ENCODE measurements at places on chromosomes 2 and 18.

DNA sequence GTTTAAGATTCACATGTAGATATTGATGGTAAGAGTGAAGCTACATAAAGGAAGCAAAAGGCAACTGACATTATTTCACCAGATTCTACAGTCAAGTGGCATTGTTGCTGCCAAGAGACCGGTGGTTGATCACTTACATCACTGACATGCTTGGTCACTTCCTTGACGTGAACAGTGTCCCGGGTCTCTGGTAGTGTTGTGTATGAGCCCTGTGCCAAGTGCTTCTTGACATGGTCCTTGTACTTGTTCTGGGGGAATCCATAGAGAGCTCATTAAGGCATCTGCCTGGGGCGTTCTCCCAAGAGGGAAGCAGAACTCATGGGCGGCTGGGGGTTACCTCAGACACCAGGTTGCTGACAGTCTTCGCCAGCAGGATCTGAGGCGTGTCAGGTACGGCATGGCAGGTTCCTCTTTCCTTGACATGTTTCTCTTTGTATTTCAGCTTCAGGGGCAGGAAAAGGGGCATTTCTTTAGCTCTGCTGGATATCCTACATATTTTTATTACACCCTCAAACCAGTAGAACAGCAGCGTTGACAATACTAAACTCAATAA lies 116.2 kb downstream of the RIF1 start:
- DNase-seq: no peak

DNA sequence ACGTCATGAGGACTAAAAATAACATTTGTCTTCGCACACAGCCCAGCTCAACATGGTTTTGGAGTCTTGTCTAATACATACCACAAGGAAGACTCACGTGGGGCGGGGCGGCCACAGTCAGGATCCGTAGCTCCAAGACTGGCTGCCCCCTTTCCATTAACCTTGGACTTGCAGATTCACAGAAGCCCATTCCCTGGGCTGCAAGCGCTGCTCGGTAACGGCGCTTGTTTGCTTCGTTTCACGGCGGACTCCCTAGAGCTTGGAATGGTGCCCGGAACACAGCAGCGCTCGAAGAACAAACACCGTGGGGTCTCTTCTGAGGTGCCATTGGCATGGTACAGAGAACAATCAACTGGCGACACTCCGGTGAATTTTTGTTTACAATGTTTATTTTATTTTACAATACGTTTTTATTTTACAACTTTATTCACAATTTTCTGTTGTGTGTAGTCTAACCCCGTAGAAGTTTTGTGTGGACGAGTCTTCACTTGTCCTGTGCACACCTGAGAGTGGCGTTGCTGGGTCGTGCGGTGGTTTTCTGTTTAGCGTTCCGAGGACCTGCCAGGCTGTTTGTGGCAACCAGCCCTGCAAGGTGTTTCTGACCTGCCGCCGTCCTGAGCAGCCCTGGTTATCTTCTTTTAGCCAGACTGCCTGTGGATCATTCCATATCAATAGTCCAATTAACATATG lies 126.5 kb downstream of the GALR1 start:
- no peak for DNase-seq

DNA sequence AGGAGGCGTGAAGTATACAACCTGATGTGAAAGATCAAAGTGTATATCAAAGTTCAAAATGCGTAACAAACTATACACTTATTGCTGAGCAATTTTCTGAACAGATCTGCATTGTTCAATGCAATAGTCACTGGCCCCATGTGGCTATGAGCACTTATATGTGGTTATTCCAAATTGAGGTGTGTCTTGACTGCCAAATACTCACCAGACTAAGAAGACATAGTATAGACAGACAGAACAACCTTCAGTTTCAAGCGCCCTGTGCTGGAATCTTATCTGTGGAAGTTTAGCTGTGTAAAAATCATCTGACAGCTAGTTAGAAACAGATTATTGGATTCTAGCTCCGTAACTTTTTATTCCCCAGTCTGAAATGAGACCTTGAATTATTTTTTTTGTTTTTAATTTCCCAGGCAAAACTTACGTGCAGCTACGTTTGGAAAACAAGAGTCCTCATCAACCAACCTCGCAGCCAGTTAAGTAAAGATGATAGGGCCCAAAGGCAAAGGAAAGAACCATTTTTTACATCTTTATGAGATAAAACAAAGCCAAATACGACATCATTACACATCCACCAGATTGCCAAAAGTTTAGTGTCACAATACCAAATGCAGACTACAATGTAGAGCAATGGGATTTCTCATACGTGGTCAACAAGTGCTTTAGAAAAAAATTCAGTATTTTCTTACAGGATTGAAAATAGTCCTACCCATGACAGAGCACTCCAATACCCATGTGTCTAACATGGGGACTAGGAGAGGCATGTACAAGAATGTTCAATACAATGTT lies 37.2 kb downstream of the MBOAT2 start:
- no peak for DNase-seq

DNA sequence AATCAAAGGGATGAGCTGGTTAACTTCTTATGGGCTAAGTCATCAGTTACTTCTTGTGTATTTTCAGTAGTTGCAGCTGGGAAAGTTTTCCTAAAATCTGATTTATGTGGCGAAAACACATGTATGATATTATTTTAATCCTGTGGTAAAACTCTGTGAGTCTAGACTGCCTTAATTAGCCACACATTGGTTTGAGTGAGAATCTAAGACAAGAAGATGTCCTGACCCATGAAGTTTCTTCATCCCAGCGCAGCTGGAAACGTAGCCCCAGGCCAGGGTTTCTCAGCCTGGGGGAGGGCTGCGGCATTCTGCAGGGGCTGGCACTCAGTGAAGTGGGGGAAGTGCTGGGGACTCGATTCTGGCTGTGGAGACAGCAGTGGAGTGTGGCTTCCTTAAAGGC lies 44.7 kb upstream of the INHBB start:
- DNase-seq: no peak

GRCh38 chr18:57502624-57503023 lies 67.5 kb downstream of the ONECUT2 start:
- no peak for DNase-seq

GRCh38 chr2:11773747-11774525 lies 27.5 kb downstream of the LPIN1 start:
- no peak for DNase-seq

DNA sequence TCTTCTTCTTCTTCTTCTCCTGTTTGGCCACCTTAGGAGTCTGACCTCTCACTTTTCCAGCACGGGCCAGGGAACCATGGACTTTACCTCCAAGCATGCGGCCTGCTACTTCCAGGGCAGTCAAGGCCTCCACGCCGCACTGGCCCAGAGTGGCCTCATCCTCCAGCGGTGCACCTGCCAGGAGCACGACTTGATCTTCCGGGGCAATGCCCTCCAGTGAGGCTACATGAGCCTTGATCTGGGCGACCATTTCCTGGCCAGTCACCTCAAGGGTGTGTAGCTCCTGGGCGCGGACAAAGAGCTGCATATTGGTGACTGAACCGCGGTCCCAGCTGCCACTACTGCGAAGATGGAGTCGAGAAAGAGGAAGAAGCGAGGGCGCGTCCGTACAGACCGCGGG lies 67.1 kb downstream of the DIPK1C start:
- DNase-seq: no peak

DNA sequence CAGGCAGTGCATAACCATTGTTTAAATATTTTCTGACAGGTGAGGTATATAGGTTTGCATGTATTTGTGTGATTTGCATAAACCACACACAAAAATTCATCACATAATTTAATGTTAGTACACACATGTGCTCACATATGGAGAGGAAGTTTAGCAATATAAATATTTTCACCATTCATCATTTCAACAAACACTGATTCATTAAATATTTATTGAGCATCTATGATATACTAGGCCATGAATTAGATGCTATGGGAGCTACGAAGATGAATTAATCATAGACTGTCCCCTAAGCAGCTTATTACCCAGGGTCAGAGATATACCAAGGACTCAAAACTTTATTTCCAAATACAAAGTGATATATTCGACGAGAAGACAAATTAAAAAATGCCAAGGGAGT lies 311.6 kb upstream of the PIK3C3 start:
- no peak for DNase-seq

DNA sequence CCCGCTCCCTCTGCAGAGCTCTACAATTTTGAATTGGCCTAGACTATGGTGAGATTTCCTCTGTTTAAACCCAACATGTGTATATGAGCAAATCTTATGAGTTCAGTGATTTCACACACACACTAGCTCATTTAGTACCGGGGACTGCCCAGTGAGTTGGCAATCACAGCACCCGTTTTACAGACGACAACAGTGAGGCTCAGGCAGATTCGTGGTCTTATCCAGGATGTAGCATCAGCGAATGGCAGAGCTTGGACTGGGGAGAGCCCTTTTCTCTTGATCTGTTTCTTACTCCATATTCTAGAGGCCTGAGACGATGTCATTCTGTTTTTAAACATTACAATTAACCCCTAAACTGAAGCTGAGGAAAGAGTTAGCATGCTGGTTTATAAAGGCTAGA lies 419.9 kb downstream of the NBAS start:
- no peak for DNase-seq

- DNase-seq: no peak
These were observed 67.4 kb upstream of the PNPT1 start for GRCh38 chr2:55761024-55761423.

DNA sequence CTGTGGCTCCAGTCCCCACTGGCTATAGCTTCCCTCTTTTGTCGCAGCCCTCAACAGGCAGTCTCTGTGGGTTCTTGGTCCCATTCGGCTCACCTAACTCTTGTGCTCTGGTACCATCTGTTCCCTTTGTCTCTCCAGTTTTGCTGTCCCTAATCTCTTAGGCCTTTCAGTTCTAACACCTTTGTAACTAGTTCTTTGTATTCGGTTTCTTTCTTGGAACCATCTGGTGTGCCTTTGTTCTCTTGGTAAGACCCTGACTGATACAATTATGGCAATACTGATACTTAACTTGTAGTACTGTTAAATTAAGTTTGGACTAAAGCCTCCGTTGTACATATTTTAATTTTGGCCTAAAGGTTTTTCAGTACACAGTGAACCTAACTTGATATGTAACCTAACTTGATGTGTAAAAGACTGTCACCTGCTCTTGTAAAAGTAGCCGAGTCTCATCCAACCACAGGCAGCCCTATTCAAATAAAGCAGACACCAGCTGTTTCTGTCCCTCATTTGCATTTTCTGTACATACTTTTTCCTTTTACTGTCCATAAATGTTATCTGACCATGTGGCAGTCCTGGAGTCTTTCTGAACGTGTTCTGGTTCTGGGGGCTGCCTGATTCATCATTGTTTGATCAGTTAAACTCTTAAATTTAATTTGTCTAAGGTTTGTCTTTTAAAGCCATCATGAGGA lies 4.8 kb upstream of the MRPL44 start:
- no peak for DNase-seq

DNA sequence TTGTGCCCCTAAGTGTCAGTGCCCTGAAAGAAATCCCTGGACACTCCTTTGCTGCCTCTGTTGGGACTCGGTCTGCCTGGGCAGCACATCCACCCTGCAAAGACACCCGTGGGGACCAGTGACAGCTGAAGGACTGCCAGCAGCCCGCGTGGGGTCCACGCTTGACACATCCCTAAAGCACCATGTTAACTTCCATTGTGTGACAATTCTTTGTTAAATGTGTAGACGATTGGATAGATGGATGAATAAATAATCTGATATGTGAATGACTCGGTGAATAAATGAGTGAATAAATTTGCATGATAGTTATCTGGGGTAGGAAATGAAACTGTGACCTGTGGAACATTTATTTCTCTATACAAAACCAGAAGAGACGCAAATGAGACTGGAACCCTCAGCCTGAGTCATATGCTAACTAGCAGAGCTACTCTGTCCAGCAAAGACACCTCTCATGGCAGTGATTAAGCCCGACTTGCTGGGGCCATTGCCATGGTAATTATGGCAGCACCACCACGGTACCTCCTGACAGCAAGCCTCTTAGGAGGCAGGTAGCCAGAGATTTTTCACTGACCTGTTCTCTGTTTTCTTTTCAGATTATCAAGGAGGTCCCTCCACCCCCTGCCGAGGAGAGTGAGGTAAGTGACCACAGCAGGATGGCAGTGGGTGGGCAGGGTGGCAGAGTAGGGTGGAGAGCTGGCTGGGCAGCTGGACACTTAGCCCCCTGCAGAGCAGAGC lies 156.8 kb downstream of the ANTXR1 start:
- no peak for DNase-seq

GRCh38 chr2:96788442-96789244 lies 27.4 kb upstream of the CNNM3 start:
- no peak for DNase-seq

DNA sequence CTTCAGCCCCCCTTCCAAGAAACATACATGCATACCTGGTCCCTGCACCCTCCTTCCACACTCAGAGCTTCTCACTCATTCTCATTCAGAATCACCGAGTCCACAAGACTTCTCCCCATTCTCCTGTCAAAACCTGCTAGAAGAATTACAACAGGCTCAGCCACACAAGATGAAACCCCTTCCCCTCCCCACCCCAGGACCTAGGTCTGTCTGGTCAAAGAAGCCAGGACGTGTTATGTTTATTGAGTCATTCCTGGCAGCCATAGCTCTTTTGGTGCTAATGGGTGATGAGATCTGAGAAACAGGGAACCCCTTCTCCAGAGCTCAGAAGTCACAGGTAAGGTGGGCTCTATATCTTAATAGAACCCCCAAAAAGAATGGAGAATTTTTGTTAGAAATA lies 1.4 kb upstream of the ADD2 start:
- no peak for DNase-seq

- no peak for DNase-seq
These were observed 80.5 kb upstream of the SIX2 start for GRCh38 chr2:45089554-45090261.

- DNase-seq: no peak
These were observed 63.5 kb upstream of the CTLA4 start for GRCh38 chr2:203804070-203804469.

DNA sequence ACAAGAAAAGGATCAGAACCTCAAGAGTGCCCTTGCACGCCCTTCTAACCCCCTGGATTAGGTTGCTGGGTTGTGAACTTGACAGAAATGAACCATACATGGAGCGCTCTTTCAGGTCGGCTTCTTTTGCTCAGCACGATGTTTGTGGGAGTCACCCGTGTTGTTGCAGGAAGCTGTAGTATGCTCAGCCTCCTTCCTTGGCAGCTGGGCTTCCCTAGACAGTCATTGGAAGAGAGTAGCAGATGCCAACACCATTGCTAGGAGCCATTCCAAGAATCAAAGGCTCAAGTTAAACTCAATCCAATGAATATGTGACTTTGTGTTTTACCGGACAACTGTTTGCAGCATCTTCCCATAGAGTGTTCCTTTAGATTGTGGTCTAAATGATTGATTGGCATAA lies 47.0 kb downstream of the RAB12 start:
- DNase-seq: no peak

GRCh38 chr2:43358410-43359201 lies 132.2 kb upstream of the ZFP36L2 start:
- DNase-seq: no peak

GRCh38 chr18:76935722-76936337 lies 113.5 kb downstream of the ZNF236 start:
- no peak for DNase-seq

GRCh38 chr18:8117006-8117371 lies 492.2 kb upstream of the RAB12 start:
- no peak for DNase-seq

GRCh38 chr2:240393831-240394410 lies 41.5 kb upstream of the GPC1 start:
- no peak for DNase-seq
